Aortic smooth muscle cell (primary cell): ENCODE measurements at places on chromosomes 4 and X. TPM values are rescaled to one million over a fixed set of nuclear protein-coding genes. Genes with fewer than 3 reads are reported as not detected.

The CCDC120 gene
- 0.25 and 0.26 TPM in 2 replicates for total RNA-seq

The IL13RA2 gene
- 171 and 451 TPM in 2 replicates for total RNA-seq

The NHSL2 gene
- 2.2 and 9.1 TPM in 2 replicates for total RNA-seq

The MTMR8 gene
- 0.87 and 1.1 TPM in 2 replicates for total RNA-seq

The IL2 gene
- total RNA-seq, result not detected in 2 replicates

The TLR1 gene
- total RNA-seq, result 2.6 and 4.9 TPM in 2 replicates

The METTL14 gene
- total RNA-seq, result 16.5 and 21.3 TPM in 2 replicates

The CLDN2 gene
- total RNA-seq, result not detected in 2 replicates

The MND1 gene
- total RNA-seq, result 5.1 and 6.9 TPM in 2 replicates

The AWAT2 gene
- total RNA-seq, result 0.06 and 0.13 TPM in 2 replicates

The TRIM2 gene
- 46.7 and 47.2 TPM in 2 replicates for total RNA-seq

The SCD5 gene
- total RNA-seq, result 5.0 and 16.6 TPM in 2 replicates

The C4orf36 gene
- 0.26 and 0.31 TPM in 2 replicates for total RNA-seq

The CRMP1 gene
- total RNA-seq, result 0.06 and 0.13 TPM in 2 replicates

The HMGB3 gene
- 11.6 and 16.0 TPM in 2 replicates for total RNA-seq

The CLNK gene
- total RNA-seq, result not detected in 2 replicates

The ADH6 gene
- total RNA-seq, result 0.12 TPM in 1 of 2 replicates, not detected in the other

The ARAP2 gene
- 0.06 and 0.40 TPM in 2 replicates for total RNA-seq

The GUF1 gene
- 8.2 and 10.3 TPM in 2 replicates for total RNA-seq

The MAGEA2 gene
- not detected in 2 replicates for total RNA-seq

The CT45A10 gene
- total RNA-seq, result not detected in 2 replicates

The SH3D19 gene
- total RNA-seq, result 26.0 and 47.7 TPM in 2 replicates

The TASL gene
- total RNA-seq, result not detected in 2 replicates

The NR0B1 gene
- 0.19 and 0.26 TPM in 2 replicates for total RNA-seq

The SYAP1 gene
- total RNA-seq, result 35.1 and 38.4 TPM in 2 replicates

The SERPINA7 gene
- not detected in 2 replicates for total RNA-seq

The CNGA2 gene
- total RNA-seq, result not detected in 2 replicates

The TENM3 gene
- 0.13 and 0.19 TPM in 2 replicates for total RNA-seq

The AKAP14 gene
- not detected in 2 replicates for total RNA-seq

The POU3F4 gene
- total RNA-seq, result under 0.01 TPM in 1 of 2 replicates, not detected in the other

The RASSF6 gene
- total RNA-seq, result 0.13 TPM in 1 of 2 replicates, not detected in the other

The EDA2R gene
- 8.3 and 9.0 TPM in 2 replicates for total RNA-seq

The FAM13A gene
- total RNA-seq, result 10.8 and 11.2 TPM in 2 replicates

The SCML1 gene
- 10.4 and 11.0 TPM in 2 replicates for total RNA-seq

The HMX1 gene
- not detected in 2 replicates for total RNA-seq

The TEX13C gene
- total RNA-seq, result not detected in 2 replicates

The ZNF157 gene
- total RNA-seq, result 0.12 and 0.13 TPM in 2 replicates

The PROM1 gene
- total RNA-seq, result 0.12 TPM in 1 of 2 replicates, not detected in the other

The TSC22D3 gene
- 10.7 and 20.5 TPM in 2 replicates for total RNA-seq

The PASD1 gene
- total RNA-seq, result not detected in 2 replicates
